Activated CD8-positive, alpha-beta T cell treated with anti-CD3 and anti-CD28 coated beads for 36 hours (primary cell): ENCODE measurements at places on chromosomes 7 and 10. TPM values are rescaled to one million over a fixed set of nuclear protein-coding genes. Genes with fewer than 3 reads are reported as not detected.

HOXA2 gene
- total RNA-seq = not detected

GRCh38 chr10:131387018-131387529, 75.6 kb upstream of the TCERG1L start:
- no peak overlapping the region for H3K27ac ChIP-seq
- no peaks in the 10 kb centered on the region for H3K36me3 ChIP-seq
- no peak for DNase-seq
- H3K4me1 ChIP-seq = no peaks in the 10 kb centered on the region

GRCh38 chr7:51300762-51301674, 15.6 kb downstream of the COBL start:
- no peak overlapping the region for H3K27ac ChIP-seq
- no peaks in the 10 kb centered on the region for H3K4me1 ChIP-seq
- H3K4me3 ChIP-seq = no peak overlapping the region

INHBA gene
- not detected for total RNA-seq

ZNF503 gene
- 0.31 TPM for total RNA-seq

DNA sequence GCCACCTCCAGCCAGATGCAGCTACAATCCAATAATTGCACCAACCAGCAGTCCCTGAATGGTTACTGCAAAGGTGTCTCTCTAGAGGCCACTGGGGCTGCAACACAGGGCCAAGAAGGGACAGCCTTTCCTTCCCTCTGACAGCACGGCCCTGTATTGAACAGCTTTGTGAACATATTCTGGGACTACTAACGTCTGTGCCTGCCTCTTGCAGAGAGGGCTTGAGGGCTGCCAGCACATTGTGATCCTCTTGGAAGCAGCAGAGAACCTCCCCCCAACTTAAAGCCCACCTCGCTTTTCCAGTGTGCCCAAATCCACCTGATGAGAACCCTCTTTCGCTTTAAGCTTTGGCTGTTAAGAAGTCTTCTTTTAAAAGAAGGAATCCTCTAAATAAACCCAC, 415.9 kb downstream of the RPS24 start:
- no peak overlapping the region for H3K4me3 ChIP-seq
- DNase-seq = no peak
- no peak overlapping the region for H3K27ac ChIP-seq

- H3K36me3 ChIP-seq = no peaks in the 10 kb centered on the region
- no peak for DNase-seq
- H3K4me1 ChIP-seq = no peaks in the 10 kb centered on the region
These were observed 52.1 kb downstream of the SH2D4B start for GRCh38 chr10:80589726-80590373.

RARRES2 gene
- total RNA-seq = not detected

GRCh38 chr7:105682341-105683060, 101.2 kb upstream of the EFCAB10 start:
- no peak overlapping the region for H3K27ac ChIP-seq
- no peak overlapping the region for H3K4me3 ChIP-seq
- peaks cover 24% of the 10 kb centered on the region for H3K4me1 ChIP-seq

DNA sequence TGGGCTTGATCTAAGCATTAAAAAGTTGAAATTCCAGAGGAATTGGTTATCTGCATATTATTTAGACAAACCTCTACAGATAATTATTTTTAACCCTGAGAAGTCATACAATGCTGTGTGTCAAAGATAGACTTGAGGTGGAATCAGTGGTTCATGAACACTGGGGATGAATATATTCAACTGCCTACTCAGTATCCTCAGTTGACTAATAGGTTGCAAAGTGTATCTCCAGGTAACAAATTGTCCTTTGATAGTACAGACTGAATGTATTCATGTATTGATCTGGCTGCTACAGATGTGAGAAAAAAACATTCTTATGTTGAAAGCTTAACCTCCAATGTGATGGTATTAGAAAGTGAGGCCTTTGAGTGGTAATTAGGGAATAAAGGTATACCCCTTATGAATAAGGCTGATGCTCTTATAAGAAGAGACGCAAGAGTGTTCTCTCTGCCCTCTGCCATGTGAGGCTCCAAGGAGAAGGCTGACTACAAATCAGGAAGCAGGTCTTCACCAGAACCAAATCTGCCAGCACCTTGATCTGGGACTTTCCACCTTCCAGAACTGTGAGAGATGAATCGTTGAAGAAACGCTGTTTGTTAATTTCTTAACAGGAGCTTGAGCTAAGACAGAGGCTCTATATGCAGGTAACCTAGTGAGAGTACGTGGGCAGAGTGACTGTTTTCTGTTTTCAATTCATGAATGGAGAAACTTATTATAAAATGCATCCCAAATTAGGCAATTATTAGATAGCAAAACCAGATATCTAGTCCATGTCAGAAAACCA, 7.5 kb downstream of the MRPL32 start:
- peak overlapping the region; percentile 4 for H3K4me3 ChIP-seq
- peak overlapping the region; percentile 69 for H3K27ac ChIP-seq
- H3K27me3 ChIP-seq = no peaks in the 10 kb centered on the region
- peaks cover 24% of the 10 kb centered on the region for H3K36me3 ChIP-seq
- no peak for DNase-seq
- H3K4me1 ChIP-seq = peaks cover 38% of the 10 kb centered on the region

TRPV5 gene
- total RNA-seq = not detected

TWIST1 gene
- total RNA-seq = 0.20 TPM

GRCh38 chr7:149021725-149022062, 6.6 kb downstream of the PDIA4 start:
- H3K4me3 ChIP-seq = no peak overlapping the region
- peaks cover 40% of the 10 kb centered on the region for H3K36me3 ChIP-seq
- no peaks in the 10 kb centered on the region for H3K27me3 ChIP-seq
- no peak for DNase-seq

DNA sequence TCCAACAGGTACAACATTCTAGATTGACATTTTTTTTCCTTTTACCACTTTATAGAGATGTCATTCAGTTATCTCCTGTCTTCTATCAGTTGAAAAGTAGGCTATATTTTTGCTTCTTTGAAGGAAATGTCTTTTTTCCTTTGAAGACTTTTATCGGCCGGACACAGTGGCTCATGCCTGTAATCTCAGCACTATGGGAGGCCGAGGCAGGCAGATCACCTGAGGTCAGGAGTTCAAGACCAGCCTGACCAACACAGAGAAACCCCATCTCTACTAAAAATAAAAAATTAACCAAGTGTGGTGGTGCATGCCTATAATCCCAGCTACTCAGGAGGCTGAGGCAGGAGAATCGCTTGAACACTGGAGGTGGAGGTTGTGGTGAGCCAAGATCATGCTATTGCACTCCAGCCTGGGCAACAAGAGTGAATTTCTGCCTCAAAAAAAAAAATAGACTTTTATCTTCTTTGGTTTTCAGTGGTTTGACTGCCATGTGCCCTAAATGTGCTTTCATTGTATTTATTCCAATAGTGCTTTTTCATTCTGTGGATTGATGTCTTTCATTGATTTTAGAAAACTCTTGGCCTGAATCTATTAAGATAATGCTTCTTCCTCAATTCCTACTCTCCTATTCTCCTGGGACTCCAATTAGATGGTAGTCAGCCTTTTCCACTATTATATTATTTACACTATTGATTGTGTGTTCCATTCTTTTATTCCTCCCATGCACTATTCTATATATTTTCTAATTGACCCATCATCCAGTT, 84.6 kb downstream of the IMMP2L start:
- H3K27me3 ChIP-seq = no peaks in the 10 kb centered on the region
- H3K4me3 ChIP-seq = no peak overlapping the region
- no peaks in the 10 kb centered on the region for H3K4me1 ChIP-seq
